Erythroblast (primary cell): ENCODE measurements at places on chromosomes 5 and 9.

DNA sequence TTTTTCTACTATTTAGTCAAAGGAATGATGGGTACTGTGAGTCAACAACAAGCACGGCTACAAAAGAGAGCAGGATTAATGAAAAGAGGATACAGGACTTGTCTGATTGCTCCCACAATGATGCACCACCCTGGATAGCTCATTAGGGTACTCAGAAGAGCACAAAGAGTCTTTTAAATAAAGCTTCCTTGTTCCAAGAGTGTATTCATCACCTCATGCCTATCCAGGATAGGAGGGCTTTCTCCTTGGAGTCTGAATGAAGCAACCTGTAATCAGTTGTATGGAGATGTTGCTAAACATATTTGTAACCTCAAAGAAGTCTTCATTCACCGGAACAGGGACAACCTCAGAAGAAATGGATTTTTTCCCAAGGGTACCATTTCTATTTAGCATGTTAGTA lies 219.5 kb upstream of the TMEM161B start:
- DNase-seq, result no peak

DNA sequence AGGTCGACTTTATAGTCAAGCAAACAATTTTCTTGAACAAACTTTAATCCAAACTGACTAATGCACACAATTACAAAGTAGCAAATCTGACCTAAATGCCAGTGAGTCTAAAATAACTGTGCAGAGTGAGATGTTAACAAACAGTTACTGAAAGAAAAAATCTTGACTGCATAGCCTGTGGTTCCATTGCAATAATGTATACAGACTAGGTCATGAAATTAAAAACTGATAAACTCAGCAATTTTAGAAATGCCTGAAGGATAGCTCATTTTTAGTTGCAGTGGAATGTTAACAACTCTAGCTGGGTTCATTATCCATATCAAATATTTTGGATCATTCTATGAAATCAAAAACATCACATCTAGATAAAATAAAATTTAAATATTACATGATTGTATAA lies 73.4 kb upstream of the CDH12 start:
- no peak for DNase-seq

DNA sequence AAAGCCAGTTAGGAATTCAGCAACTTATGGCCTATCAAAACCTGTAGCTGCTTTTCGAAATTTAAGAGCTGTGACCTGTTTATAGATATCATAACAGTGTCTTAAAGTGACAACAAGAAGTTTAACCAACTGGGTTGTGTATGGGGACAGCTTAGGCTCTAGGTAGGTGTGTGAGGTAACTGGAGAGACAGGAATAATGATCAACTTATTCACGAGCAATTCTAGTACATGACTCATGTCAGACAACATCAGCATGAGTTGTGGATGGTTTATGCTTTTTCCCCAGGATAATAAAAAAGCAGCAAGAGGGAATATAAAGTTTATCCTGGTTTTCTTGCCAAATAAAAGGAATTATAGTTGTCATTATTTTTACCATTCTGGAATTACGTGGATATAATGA lies 88.6 kb downstream of the GDNF start:
- DNase-seq, result no peak

DNA sequence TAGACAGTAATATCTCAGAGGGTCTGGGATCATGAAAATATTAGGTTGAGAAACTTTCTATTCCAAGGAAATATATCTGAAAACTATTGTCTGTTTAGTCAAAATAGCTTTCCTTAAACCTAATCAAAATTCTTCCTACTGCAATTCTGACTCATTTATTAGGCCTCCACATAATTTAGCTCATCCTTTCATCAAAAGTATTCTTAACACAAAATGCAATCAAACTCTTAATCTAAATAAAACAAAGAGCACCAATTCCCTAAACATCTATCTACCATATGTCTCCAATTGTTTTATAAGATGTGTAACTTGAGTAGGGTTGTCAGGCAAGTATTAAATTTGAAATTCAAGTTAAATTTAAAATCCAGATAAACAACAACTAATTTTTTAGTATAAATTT lies 142.1 kb downstream of the PLK2 start:
- DNase-seq, result no peak

DNA sequence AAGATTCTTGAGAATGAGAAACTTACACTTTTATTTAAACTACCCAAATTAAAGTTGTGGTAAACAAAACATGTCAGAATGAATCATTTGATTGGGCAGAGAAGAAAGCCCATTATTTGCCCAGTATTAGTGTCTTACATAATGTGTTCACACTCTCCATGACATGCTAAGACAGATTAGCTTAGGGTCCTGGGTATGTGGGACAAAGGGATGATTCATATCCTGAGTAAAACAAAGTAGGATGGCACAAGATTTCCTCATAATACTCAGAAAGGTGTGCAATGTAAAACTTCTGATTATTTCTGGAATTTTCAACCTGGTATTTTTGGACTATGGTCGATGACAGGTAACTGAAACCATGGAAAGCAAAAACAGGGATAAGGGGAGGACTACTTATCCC lies 183.9 kb upstream of the POU5F2 start:
- DNase-seq, result no peak

- no peak for DNase-seq
These were observed 5.1 kb upstream of the HEXB start for GRCh38 chr5:74679966-74680365.

- no peak for DNase-seq
These were observed 52.3 kb downstream of the NTNG2 start for GRCh38 chr9:132214027-132214622.

GRCh38 chr9:133116346-133117231 lies 4.5 kb downstream of the RALGDS start:
- no peak for DNase-seq

GRCh38 chr9:101235105-101235866 lies 149.5 kb downstream of the BAAT start:
- DNase-seq, result no peak

DNA sequence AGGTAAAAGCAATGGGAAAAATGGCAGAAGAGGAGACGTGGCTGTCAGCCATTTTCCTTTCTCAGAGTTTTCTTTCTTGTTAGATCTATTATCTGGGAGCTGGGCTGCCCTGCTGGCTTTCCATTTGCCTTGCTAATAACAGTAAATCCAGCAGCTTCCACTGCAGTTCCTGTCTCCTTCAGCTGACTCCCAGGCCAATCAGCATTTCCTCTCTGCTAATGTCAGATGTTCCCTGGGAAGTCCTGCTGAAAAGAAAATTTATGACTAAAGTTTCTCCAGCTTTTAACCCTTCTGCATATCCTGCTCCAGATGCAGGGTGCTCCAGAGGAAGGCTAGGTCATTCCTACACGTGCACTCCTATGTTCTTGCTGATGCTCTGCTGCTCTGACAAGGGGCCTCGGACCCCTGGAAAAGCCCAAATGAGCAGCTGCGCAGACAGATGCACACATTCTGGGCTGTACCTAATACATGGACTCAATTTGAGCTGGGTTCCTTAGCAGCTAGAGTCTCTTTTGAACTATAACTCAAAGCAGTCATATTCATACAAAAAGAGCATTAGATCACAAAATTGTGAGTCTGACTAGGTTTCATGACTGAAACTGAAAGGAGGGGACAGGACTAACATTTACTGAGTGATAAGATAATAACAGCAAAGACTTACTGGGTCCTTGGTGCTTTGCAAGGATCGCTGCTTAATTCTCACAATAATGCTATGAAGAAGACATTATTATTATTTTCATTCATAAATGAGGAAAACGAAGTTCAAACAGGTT lies 182.2 kb downstream of the MAPKAP1 start:
- no peak for DNase-seq

GRCh38 chr5:26945901-26946300 lies 92.5 kb downstream of the CDH9 start:
- DNase-seq, result no peak

GRCh38 chr9:16869882-16870595 lies 431 bp downstream of the BNC2 start:
- no peak for DNase-seq

GRCh38 chr5:128667751-128668150 lies 129.7 kb upstream of the FBN2 start:
- DNase-seq, result no peak

GRCh38 chr5:143040622-143041021 lies 270.4 kb downstream of the ARHGAP26 start:
- no peak for DNase-seq
